COR-L47 (cell line): ENCODE measurements at places on chromosomes 2 and 18.

GRCh38 chr2:199228887-199229819 is 228.6 kb downstream of the SATB2 start:
- no peak for DNase-seq

- no peak for DNase-seq
Observed at GRCh38 chr2:128914320-128914719, 595.7 kb upstream of the HS6ST1 start.

- DNase-seq: no peak
Observed at GRCh38 chr2:7648221-7648795, 731.1 kb downstream of the RNF144A start.

GRCh38 chr2:21423854-21424253 is 300.1 kb downstream of the TDRD15 start:
- DNase-seq: no peak

DNA sequence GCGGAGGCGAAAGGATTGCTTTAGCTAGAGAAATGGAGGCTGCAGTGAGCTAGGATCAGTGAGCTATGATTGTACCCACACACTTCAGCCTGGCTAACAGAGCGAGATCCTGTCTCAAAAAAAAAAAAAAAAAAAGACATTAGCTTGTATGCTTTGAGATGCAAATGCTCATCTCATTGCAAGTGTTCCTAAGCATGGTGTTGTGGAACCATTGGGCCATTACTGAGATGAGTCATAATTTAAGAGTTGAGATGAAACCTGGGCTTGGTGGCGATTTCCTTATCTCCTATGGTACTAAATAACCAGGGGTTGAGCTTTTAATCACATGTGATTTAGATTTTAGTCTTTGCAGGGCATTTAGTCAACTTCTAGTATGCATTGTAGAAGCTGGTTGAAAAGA is 2.2 kb downstream of the PLEKHA3 start:
- no peak for DNase-seq

GRCh38 chr2:173681881-173682650 is 283.1 kb downstream of the SP3 start:
- DNase-seq: no peak

DNA sequence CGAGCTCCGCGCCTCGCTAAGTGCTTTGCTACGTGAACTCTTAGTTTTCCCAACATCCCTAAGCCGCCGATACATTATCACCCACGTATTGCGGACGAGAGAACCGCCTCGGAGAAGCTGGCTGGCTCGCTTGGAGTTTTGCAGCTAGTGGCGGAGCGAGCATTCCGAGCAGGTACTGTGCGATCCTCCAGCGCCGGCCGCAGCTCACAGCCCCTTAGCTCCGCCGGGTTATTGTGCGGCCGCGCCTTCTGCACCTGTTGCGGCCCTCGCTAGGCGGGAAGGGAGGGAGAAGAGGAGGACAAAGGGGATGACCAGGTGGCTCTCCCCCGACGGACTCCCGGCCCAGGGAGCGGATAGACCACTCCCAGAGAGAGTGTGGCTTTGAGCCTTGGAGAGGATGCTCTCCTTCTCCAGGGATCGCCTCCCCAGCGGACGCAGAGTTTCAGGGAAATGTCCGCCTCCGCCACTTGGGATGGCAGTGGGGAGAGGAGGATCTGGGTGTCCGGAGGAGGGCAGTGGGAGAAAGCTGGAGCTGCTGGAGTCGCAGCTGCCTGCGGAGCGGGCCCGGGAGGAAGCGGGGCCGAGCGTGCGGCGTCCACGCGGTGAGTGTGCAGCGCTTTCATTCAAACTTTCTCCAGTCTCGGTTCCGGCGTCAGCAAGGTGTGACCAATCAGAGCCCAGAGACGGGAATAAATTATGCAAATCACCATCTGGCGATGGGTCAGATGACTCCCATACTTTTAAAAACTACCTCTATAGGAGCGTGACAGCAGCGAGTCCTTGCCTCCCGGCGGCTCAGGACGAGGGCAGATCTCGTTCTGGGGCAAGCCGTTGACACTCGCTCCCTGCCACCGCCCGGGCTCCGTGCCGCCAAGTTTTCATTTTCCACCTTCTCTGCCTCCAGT is at the start of gene LIPG:
TSS of gene LIPG (plus strand) at position 769 of the 905 bp plus-strand sequence. CDS start 252 bp downstream, outside the sequence.
- DNase-seq: peak; percentile 77

DNA sequence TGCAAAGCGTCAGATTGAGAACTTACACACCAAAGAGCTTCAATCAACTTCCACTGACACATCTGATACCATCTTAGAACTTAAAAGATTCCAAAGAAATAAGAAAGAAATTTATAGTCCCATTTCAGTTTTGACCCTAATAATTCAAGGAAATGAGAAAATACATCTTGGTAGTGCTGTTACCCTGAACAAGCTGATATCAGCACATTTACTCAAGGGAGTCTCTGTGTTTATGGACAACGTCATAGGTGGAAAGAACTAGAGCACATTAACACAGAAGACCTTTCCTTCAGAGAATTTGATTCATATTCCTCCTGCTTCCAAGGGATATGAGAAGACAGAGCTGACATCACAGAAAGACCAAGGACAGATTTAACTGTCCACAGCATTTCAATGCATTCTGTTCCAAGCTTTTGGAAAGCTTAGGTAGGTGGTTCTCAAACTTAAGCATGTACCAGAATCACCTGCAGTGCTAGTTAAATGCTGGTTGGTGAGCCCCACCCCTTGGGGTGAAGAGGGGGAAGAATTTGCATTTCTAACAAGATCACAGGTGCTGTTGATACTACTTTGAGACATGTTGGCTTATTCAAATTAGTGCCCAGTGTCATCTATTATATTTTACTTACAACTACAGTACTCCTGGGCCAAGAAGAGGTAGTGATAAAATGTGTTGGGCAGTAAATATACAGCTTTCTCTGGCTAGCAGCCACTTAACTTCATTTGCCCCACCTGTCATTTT is 59.8 kb downstream of the LDAH start:
- no peak for DNase-seq

DNA sequence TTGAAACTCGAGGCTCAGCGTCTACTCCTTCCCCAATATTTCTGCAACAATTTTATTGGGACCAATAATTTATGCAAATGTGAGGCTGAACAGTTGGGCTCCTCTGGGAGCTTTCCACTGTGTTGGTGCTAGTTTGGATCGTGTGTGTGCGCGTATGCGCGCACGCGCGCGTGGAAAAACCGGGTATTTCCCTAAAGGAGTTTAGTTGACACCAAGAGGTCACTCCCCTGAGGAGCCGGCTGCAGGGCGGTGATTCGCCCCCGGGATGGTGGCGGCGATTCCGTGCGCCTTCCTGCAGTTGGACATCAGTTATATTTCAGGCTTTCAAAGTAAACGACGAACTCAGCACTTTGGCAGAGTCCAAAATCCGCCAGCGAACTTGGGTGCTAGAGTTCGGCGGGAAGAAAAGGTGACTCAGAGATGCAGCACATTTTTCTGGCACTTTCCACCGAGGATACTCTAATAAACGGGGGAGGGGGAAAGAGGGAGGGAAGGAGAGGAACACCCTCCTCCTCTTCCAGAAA is 186.5 kb upstream of the FANCL start:
- peak; percentile 50 for DNase-seq

DNA sequence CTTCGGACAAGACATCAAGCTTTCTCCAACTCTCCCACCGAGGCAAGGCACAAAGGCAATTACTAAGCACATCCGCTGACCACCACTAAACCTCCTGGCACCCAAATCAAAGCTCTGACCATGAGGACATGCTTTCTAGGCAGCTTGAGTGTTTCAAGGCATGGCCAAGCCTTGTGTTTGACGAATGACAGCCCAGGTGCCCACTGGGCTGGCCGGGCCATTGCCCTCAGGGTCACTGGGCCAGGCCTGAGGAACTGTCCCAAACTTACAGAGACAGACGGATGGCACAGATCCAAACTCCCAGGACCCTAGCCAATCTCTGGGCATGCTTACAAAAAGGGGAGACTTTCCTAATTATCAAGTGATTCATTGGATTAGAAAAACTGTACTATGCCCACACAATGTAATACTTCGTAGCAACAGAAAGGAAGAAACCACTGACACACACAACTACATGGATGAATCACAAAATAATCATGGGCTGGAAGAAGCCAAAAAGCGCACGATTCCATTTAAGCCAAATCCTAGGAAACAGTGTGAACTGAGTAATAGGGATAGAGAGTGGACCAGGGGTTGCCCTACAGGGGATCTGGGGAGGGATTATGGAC is 20.2 kb downstream of the CRACDL start:
- no peak for DNase-seq

DNA sequence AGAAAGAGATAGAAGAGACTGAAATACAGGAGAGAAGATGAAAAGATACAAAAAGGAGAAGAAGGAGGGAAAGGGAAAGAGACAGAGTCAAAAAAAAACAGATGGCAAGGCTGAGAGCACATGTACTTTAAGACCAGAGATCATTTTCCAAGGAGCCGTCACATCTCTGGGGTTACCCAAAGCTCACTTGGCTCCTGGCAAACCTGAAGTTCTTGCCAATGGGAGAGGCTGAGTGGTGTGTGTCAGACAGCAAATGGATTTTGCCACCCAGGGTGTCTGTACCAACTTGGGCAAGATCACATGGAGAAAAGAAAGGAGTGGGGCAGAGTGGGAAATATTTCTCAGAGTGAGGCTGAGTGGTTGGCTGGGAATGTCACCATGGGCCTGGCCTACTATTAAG is 219.3 kb upstream of the TNP1 start:
- DNase-seq: no peak

DNA sequence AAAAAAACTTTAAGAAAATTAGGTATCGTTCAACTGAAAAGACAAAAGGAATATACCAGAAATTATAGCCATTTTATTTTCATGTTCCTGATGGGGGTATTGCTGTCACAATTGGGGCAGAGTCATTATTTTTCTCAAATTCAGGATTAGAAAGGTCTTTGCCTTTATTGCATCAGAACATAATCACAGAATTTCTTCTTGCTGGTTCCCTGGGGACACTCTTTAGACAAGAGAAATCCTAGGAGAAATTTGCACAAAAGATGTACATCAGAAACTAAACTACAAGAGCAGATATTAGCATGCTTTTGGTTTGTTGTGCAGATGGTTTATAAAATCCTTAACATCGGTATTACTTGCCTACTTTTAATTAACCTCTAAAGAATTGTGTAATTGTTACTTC is 103.2 kb downstream of the NCOA1 start:
- DNase-seq: no peak

DNA sequence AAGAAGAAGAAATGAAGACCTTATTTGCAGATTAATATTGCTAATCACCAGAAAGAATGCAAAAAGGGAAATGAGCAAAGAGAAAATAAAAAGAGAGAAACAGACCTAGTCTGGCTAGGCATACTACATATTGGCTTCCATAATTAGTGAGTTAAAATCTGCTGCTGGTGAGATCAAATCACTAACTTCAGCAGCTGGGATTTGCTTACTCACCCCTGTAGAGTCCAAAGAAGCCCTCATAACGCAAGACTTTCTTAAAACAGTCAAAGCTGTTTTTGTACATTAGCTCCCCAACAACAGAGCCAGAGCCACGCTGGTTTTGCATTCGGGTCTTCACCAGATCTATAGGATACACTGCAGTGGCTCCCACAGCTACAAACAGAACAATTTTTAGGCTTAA is 80.9 kb downstream of the SLC25A12 start:
- no peak for DNase-seq

DNA sequence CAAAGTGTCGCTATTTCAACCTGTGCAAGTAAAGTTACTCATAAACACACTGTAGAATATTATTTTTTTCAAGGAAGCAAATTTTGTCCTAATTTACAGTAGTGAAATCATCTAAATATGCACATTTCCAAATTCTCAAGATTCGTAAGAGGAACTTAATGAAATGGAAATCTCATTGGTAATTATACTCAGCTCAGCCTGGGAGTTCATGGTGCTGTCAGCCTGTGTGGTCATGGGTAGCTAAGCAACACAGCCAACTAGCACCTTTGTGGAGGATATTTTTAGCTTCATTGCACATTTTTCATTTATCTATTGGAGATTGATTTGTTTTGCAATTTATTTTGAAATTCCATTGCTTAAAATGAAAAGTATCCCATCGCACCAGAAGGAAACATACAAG is 975.7 kb upstream of the ZEB2 start:
- DNase-seq: no peak

- no peak for DNase-seq
Observed at GRCh38 chr2:186949726-186950256, 100.8 kb upstream of the ZSWIM2 start.

DNA sequence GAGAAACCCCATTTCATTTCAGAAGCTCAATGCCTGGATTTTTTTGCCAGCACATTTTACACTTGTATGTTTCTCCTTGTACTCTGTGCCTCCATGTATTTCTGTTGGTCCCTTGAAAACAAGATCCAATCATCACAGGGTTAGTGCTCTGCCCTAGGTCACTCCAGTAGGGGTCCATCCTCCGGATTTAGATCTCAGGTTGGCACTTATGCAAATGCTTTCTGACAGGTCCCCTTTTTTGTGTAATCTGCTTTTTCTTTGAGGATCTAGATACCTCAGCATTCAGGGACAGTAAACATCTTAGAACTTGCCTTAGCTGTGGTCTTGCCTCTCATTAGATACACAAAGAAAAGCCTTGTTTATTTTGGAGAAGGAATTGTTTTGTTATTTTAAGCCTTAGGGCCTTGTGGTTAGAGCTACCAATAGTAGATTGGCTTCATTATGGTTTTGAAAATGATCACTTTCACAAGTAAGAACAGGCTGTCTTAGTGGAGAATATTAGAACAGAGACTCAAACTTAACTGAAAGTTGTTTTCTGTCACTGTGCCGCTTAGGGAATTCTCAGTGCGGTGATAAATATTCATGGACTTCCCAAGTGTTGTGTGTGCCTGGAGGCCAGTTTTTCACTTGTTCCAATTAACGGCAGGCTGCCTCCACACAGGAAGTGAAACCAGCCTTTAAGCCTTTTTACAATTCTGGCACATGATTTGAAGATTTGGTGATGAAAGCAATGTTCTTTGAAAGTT is 7.8 kb downstream of the MERTK start:
- DNase-seq: no peak

GRCh38 chr2:175152242-175152641 is 15.8 kb downstream of the ATF2 start:
- DNase-seq: no peak

- no peak for DNase-seq
Observed at GRCh38 chr18:78716022-78716421, 263.6 kb upstream of the SALL3 start.

- DNase-seq: no peak
Observed at GRCh38 chr2:181677912-181678586, 2.3 kb downstream of the NEUROD1 start.

- DNase-seq: no peak
Observed at GRCh38 chr2:148507970-148508369, 136.6 kb upstream of the EPC2 start.
